HT1080 (cell line): ENCODE measurements at places on chromosomes 1 and 21.
A peak's percentile ranks its signal among the peaks of the same experiment; 100 is the strongest.

DNA sequence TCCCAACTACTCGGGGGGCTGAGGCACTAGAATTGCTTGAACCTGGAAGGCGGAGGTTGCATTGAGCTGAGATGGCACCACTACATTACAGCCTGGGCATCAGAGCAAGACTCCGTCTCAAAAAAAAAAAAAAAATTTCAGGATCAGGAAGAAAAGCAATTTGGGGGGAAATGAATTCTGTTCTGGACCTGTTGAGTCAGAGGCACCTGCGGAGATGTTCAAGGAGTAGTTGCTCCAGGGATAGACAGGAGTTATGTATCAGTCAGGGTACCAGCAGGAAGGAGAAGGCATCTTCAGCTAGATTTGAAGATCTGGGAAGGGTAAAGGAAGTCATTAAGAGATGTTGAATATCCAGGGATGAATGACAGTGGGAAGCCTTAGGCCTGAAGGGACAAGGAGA is 2.9 kb upstream of the RHBDL2 start:
- no peak for DNase-seq

DNA sequence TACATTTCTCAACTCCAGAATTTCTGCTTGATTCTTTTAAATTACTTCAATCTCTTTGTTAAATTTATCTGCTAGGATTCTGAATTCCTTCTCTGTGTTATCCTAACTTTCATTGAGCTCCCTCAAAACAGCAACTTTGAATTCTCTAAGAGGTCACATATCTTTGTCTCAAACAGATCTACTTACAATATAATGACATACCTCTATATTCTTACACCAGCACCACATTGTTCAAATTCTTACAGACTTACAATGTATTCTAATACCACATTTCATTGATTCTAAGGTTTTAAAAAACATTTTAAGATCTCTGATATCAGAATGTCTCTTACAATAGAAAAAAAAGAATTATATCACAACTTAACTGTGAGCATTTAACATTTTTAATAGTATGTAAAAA is 77.4 kb downstream of the DIRAS3 start:
- DNase-seq = no peak

GRCh38 chr1:20555758-20556120 is 3.4 kb downstream of the FAM43B start:
- DNase-seq = no peak

DNA sequence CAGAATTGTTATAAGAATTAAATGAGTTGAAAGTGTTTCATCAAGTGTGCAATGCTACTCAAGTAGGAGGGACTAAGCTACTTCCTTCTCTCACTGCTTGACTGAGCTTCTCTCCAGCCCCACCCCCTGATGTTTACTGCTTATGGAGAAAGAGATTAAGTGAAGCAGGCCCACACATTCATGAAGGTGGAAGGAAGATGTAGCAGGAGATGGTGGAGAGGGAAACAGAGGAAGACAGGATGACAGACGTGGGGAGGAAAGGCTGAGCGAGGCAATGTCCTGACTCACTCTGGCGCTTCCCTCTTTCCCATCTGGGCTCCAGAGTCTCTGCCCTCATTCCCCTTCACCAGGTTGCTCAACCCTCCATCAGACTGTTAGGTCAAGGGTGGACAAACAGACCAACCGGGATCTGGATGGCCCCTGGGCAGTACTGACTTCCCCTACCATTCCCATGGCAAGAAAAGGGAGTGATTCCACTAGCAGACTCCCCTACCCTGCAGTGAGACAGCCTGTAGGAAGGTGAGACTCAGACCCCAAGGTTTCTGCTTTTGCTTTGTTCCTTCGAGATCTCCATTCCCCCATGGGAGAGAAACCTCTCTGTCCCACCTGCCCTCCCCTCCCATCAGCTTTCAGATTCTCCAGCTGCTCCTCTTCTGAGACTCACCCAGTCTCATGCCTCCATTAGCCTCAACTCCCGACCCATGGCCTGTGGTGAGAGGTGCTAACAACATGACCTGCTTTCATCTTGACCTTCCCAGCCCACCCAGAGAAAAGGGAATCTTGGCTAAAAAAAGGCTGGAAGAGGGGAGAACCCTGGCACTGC is 3.1 kb upstream of the ARHGEF2 start:
- DNase-seq = peak; percentile 80

DNA sequence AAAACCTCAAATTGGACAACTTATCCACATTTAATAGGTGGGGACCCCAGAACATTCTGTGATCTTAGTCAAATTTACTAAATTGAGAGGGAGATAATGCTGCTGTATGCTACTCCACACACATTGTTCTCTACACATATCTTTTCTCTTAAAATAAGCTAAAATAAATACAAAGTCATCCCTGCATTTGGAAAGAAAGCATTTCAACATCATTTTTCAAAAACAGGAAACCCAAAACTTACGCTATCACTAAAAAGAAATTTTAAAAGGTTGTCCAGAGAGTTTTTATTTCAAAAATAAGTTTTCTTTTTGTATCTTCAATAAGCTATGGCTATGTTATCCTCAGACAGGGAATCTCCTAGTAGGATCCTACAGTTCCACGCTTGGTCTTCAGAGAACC is 19.5 kb upstream of the OR6N2 start:
- DNase-seq = no peak

GRCh38 chr1:27554293-27554692 is 49.7 kb downstream of the AHDC1 start:
- no peak for DNase-seq

DNA sequence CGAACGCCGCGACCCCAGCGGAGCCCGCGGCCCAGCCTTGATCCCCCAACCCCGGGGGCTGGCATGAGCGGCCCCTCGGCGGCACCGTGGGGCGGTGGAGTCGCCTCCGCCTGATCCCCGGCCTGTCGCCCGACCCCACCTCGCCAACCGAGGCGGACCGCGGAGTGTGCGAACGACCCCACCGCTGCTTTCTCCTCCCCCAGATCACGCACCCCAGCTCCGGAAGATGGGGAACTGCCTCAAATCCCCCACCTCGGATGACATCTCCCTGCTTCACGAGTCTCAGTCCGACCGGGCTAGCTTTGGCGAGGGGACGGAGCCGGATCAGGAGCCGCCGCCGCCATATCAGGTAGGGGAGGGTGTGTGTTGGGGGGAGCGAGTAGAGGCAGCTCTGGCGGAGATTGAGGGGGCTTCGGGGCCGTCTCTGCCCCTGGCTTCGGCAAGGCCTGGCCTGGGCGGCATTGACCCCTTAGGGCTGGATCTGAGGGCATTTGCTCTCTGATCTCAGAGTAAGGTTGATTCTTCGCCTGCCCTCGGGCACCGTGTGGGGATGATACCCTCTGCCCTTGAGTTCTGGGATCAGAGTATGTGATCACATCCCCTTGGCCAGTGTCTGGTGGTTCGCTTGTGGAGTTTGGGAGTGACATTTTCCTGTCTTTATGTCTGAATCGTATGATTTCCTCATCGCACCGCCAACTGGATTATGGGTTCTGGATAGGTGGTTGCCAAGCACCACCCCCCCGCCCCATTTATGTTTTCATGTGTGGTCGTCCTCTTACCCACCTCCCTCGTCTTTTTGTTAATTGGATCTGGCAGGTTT is 668 bp downstream of the RNF11 start:
- DNase-seq = peak; percentile 32
